ENCODE measurements at places on chromosomes 11 and 22.

- DNase-seq, result no peak
These were observed 808 bp downstream of the SNAP29 start for GRCh38 chr22:20859615-20860014.

GRCh38 chr11:115530752-115531151 is 26.5 kb upstream of the CADM1 start:
- DNase-seq, result no peak

- DNase-seq, result no peak
These were observed 12.5 kb upstream of the SMIM35 start for GRCh38 chr11:118098996-118099837.

DNA sequence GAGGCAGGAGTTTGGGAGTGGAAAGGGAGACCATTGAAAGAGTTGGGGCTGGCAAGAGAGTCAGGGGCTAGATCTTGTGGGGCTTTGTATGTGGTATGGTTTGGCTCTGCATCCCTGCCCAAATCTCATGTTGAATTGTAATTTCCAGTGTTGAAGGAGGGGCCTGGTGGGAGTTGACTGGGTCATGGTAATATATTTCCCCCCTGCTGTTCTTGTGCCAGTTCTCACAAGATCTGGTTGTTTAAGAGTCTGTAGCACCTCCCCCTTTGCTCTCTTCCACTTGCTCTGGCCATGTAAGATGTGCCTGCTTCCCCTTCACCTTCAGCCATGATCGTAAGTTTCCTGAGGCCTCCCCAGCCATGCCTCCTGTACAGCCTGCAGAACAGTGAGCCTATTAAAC is 10.1 kb upstream of the RAB3IL1 start:
- no peak for DNase-seq

- no peak for DNase-seq
These were observed 393.5 kb downstream of the TENM4 start for GRCh38 chr11:79047321-79047720.

- no peak for DNase-seq
These were observed 11.6 kb downstream of the LRRC32 start for GRCh38 chr11:76658651-76659650.

GRCh38 chr11:100353083-100353482 is 334.0 kb upstream of the ARHGAP42 start:
- no peak for DNase-seq

- DNase-seq, result no peak
These were observed 260.0 kb downstream of the TBC1D22A start for GRCh38 chr22:47022475-47022874.

DNA sequence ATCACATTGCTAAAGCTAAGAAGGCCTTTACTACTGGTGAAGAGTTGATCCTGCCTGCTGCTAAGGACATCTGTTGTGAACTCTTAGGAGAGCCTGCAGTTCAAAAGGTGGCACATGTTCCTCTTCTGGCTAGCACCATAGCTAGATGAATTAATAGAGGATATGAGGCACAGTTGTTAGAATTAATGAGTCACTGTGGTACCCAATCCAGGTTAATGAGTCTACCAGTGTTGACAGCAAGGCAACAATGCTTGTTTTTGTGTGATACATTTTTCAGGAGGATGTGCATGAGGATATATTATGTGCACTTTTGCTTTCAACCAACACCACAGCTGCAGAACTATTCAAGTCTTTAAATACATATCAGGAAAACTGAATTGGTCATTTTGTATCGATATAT is 12.0 kb downstream of the C11orf58 start:
- no peak for DNase-seq

DNA sequence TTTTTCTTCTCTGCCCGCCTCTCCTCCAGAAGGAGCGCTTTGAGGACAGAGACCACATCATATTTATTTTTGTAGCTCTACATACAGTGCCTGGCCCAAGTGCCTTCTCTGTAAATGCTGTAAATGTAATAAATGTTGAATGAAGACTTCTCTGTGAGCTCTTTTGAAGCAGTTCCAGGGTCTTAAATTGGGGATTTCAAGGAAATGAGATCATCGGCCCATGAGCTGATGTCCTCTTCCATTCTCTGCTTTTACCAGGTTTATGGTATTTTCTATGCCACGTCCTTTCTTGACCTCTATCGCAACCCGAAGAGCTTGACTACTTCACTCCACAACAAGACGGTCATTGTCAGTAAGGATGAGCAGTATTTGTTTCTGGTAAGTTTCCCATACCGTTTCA is 165.7 kb upstream of the SORL1-AS1 start:
- no peak for DNase-seq

GRCh38 chr22:35430897-35431322 is 31.0 kb downstream of the MCM5 start:
- no peak for DNase-seq

DNA sequence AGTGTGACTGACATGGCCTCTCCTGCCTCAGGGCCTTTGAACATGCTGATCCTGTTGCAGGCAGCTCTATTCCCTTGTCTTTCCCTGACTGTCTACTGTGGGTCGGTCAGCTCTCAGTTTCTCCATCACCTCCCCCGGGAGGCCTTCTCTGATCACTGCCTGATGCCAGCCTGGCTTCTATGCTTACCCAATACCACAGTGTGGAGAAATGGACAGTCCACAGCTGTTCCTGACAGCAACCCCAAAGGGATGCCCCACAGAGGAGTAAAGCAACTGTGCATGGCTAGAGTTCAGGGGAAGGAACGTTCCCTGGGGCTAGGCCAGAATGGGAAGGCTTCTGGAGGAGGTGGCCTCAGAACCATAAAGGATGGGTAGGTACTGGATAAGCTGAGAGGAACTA is 354.3 kb downstream of the MIAT start:
- DNase-seq, result no peak

- no peak for DNase-seq
These were observed 745.6 kb downstream of the NELL1 start for GRCh38 chr11:21414953-21415352.

DNA sequence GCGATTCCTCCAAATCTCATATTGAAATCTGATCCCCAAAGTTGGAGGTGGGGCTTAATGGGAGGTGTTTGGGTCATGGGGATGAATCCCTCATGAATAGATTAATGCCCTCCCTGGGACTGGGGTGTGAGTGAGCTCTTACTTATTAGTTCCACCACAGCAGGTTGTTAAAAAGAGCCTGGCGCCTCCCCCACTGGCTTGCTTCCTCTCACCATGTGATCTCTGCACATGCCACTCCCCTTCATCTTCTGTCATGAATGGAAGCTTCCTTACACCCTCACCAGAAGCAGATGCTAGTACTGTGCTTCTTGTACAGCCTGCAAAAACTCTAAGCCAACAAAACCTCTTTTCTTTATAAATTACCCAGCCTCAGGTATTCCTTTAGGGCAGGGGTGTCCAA is 8.8 kb downstream of the RRAS2 start:
- no peak for DNase-seq

DNA sequence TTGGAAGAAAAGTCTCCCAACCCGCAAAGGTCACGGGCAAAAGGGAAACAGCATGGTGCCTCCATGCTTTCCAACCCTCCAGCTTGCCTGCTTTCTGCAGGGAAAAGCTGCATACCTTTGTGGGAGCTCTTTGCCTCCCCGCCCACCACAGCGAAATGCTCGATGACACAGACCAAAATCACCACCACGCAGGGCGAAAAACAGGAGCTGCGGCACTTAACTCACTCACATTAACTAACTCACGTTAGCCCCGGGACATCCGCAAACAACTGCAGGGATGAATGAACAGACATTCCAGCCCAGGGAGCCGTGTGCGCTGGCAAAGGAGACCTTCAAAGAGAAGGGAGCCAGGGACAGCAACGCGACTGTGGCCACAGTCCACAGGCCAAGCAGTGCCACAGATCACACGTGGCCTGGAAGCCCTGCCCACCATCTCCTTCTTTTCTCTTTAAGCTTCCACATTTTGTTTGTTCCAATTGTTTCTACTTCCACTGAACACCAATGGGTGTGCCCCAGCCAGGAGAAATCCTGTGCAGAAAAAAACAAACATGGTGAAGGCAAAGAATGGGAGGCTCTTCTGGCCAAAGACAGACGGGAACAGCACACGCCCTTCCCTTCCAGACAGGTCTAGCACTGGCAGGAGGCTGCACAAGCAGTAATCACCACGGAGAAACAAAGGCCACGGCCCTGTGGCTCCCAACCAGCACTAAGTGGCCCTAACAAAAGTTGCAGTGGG is 39.3 kb downstream of the DUSP8 start:
- DNase-seq, result no peak

GRCh38 chr22:26986884-26987283 is 329.5 kb downstream of the MIAT start:
- DNase-seq, result no peak

GRCh38 chr11:47171061-47171838 is 5.4 kb downstream of the ARFGAP2 start:
- DNase-seq, result no peak

DNA sequence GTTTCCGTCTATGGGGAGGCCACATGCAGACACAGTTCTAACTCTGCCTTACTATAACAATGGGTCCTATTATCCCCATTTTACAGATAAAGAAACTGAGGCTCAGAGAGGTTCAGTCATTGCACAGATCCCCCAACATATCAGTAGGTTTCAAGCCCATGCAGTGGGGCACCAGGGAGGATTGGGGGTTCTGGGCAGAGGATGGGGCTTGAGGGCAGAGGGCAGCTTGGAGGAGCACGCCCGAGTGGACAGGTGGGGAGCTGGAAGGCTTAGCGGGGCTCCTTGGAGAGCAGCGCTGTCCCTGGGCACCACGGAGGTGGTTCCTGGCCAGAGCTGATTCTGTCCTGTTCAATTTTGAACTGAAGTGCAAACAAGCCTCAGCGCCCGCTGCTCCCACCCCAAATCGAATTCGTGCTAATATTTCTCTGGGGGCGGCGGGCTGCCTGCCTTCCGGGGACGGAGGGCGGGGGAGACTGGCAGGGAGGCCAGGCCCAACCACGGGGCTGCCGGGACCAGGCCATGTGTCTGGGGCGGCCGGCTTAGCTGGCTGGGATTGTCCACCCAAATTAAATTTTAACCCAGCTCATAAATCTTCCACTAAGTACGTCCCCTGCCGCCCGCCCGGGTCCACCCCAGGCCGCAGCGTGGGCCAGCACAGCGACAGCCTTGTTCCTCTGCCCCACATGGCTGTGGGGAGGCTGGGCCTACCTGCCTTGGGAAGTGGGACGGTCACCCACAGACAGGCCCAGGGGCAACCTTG is 49.4 kb downstream of the FLRT1 start:
- DNase-seq, result no peak

GRCh38 chr22:50691521-50691920 is 18.9 kb downstream of the SHANK3 start:
- no peak for DNase-seq

DNA sequence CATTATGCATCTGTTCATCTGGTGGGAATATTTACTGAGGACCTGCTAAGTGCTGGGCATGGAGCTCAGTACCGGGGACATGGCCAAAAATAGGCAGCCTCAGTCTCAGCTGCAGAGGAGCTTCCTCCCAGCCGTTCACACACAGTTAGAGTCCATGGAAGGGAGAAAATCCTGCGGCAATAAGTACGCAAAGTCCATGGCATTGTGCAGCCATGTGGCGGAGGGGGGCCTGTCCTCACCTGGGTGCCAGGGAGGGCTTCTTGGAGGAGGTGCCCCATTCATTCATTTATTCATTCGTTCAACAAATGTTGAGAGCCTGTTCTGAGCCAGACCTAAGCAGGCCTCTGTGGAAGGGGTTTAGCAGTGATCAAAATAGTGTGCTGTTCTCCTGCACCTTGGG is 59.3 kb upstream of the ANO1 start:
- no peak for DNase-seq

DNA sequence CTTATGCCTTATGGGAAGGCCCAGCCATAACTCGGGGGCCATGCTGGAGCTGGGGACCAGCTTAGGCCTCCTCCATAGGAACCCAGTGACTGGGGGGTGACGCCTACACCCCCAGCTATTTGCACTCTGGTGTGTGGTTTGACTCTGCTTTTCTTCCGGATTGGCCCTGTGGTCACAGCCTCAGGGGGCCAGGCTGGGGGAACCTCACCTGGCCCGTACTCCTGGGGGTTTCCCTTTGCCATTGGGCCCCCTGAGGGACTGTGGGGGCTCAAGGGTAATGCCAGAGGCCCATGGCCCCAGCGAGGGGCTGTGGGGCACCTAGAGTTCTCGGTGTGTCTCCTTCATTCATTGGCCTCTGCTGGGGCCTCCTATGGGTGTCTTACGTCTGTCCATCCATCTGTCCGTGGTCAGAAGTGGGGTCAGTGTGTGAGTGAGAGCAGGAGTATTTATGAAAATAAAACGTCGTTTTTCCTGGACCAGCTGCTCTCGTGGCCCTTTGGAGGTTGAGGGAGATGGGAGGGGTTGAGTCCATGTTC is 6.3 kb upstream of the SH3BP1 start:
- DNase-seq, result no peak
